NCI-H460 (cell line): ENCODE measurements at places on chromosomes 6 and 20.
A peak's percentile ranks its signal among the peaks of the same experiment; 100 is the strongest.

- no peak for DNase-seq
Measured at GRCh38 chr6:67160820-67161219, 1453.8 kb upstream of the EYS start.

DNA sequence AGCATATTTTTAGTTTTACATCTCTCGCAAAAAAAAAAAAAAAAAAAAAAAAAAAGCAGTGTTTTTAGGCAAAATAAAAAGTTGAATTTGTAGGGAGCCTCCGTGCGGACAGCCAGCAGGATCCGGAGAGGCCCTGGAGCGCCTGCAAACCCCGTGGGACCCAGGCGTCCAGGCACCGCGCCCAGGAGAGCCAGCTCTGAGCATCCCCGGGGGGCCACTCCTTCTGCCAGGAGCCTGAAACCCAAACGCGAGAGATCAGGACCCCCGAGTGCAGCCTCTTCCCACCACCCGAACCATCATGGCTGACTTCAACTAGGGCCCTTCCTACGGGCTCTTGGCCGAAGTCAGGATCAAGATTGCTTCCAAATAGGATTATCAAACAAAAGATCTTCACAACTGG, 54.1 kb upstream of the LY86 start:
- DNase-seq: no peak

GRCh38 chr20:56566621-56567020, 33.6 kb downstream of the FAM209B start:
- DNase-seq: no peak

DNA sequence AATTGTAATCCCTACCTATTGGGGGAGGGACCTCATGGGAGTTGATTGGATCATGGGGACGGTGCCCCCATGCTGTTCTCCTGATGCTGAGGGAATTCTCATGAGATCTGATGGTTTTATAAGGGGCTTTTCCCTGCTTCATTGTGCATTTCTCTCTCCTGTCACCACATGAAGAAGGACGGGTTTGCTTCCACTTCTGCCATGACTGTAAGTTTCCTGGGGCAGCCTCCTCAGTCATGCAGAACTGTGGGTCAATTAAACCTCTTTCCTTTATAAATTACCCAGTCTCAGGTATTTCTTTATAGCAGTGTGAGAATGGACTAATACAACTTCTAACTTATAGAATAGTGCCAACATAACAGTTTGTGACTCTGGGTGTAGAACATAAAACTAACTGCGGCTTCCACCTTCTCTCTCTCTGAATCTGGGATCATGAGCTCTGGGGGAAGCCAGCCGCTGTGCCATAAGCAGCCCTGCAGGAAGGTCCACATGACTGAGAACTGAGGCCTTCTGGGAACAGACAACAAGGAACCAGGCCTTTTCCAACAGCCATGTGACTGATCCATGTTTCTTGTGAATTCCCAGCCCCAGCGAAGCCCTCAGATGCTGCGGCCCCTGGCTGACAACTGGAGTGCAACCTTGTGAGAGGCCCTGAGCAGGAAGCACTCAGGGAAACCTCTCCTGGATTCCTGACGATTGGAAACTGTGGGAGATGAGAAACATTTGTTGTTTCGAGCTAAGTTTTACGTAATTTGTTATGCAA, 3.4 kb upstream of the HLA-A start:
- DNase-seq: no peak

- no peak for DNase-seq
Measured at GRCh38 chr6:32845384-32845884, 1.6 kb upstream of the PSMB8 start.

GRCh38 chr20:43563991-43564390, 5.2 kb downstream of the SGK2 start:
- DNase-seq: no peak

- no peak for DNase-seq
Measured at GRCh38 chr20:59364611-59365010, 64.2 kb downstream of the EDN3 start.

GRCh38 chr6:149140137-149140909, 177.2 kb upstream of the TAB2 start:
- no peak for DNase-seq

GRCh38 chr6:829656-830055, 136.7 kb upstream of the EXOC2 start:
- DNase-seq: no peak

DNA sequence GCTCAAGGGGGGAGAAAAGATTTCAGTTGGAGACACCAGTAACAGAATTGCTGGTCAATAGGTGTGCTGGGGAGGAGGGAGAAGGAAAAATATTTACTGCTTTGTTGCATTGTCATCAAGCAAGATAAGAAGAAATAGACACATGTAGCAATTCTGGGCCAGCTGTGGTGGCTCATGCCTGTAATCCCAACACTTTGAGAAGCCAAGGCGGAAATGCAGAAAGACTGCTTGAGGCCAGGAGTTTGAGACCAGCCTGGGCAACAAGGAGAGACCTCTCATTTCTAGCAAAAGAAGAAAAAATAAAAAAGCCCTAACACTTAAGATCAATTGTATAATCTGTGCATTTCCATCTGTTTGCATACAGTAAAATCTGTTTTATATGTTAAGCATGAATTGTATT, 126.6 kb downstream of the ZFP64 start:
- no peak for DNase-seq

- DNase-seq: no peak
Measured at GRCh38 chr6:21321076-21321475, 272.5 kb upstream of the SOX4 start.

DNA sequence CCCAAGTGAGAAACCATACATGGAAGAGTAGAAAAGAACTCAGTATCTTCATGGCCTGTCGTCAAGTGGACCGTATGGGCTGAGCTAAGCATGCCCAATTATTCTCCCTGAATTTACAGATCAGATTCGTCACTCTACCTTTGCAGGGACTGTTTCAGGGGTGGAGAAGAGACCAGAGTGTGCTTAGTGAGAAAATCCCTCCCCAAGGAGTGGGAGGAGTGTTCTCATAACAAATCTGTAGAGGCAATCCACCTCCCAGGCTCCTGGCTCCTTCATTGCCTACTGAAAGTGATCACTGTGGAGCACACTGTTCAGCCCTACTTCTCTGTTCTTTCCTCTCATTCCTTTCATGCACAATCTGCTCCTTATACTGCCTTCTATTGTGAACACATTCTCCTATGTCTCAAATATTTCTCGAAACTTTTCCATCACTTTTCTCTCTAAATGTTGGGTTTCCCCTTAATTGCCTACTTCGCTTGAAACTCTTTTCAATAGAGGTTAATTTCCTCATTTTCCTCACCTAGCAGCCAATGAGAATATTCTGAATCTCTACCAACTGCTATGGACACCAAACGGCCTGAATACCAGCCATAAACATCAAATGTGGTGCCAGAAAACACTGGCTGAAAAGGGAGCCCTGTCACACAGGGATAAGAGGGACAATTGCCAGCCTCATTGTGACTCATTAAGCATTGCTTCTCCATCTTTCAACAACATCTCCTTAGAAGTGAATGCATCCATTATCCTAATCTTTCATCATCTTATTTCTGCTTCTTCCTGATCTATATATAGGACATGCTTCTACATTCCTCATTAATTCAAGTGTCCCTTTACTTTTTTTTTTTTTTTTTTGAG, 398.3 kb downstream of the UTRN start:
- DNase-seq: no peak

DNA sequence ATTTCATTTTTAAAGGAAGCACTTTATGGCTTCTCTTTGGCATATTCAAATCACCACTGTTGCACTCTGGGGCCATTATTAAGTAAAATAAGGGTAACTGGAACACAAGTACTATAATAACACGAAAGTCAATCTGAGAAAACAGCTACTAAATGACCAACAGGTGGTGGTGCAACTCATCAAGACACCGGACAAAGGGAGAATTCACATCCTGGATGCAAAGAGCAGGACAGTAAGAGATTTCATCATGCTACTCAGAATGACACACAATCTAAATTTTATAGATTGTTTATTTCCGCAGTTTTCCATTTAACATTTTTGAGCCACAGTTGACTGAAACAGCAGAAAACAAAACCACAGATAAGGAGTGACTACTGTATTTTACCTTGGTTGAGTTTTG, 27.6 kb upstream of the LY86 start:
- DNase-seq: peak; percentile 23

GRCh38 chr6:103908898-103909297, 950.8 kb downstream of the HACE1 start:
- no peak for DNase-seq

GRCh38 chr6:127182501-127182900, 64.0 kb downstream of the RSPO3 start:
- DNase-seq: no peak

- DNase-seq: no peak
Measured at GRCh38 chr20:7933346-7933745, 6.9 kb downstream of the HAO1 start.

DNA sequence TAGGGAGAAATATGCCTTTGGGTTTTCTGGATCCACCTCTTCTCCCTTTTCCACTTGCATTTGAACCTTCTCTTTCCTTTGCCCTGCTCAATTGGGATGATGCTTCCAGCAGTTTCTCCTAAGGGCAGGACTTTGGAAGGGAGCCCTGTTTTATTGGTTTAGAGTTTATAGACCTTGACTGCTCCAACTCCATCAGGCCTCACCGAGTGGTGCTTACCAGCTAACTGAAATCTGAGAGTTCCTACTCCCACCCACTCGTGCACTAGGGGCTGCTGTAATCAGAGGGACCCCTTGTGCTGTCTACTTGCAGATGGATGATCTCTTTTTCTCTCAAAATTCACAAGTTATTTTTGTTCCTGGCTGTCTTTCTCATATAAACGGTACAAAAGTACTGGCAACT, 121.3 kb upstream of the SLC22A16 start:
- no peak for DNase-seq

DNA sequence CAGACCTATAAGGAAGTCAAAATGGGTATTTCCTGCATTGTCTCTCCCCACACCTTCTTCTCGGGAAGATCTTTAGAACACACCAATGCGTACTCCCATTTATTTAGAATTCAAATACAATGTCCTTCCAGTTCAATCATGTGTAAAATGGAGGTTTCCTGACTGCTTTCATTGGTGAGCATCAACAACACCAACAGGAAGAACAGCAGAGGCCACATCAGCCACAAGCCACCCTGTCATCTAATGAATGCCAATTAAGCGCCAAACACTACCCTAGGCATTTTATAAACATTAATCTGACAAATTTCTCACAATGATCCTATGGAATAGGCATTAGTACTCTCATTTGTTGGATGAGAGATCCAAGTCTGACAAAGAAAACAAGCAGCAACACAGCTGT, 68.4 kb upstream of the SMLR1 start:
- no peak for DNase-seq

GRCh38 chr6:139600343-139600742, 225.9 kb upstream of the CITED2 start:
- DNase-seq: no peak

DNA sequence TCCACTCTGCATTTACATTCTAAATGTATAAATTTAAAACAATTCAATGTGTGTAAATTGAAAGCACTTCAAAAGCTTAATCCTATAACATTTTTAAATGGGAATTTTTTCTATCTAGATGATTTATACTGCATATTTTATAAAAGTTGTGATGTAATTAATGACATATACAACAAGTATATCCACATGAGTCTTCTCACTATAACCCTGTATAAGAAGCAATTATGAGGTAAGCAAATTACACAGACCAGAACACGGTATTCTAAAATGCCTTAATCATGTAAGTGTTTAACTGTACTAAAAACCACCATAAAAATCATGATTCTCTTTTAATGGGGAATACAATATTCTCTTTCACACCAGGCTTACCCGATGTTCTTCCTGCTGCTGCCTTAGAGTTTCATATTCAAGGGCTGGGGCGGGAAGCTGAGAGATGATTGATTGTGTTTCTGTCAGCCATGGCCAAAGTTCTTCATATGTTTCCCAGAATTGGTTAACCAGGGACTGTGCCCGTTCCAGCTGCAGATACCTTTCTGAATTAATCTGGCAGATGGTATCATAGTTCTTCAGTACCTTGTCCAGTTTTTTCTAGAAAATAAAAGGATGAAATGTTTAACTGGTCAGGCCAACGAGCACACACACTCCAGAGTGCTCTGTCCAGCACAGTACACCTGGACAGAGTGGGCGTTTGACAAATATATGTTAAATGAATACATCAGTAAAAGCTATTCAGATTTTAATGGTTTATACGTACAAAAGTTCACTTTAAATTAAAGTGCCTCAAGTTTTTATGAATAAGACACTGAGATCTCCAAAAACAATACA, 127.4 kb downstream of the DST start:
- no peak for DNase-seq

GRCh38 chr20:37494796-37495195, 26.3 kb upstream of the NNAT start:
- no peak for DNase-seq

- DNase-seq: no peak
Measured at GRCh38 chr6:113953346-113953745, 17.6 kb downstream of the HDAC2 start.

DNA sequence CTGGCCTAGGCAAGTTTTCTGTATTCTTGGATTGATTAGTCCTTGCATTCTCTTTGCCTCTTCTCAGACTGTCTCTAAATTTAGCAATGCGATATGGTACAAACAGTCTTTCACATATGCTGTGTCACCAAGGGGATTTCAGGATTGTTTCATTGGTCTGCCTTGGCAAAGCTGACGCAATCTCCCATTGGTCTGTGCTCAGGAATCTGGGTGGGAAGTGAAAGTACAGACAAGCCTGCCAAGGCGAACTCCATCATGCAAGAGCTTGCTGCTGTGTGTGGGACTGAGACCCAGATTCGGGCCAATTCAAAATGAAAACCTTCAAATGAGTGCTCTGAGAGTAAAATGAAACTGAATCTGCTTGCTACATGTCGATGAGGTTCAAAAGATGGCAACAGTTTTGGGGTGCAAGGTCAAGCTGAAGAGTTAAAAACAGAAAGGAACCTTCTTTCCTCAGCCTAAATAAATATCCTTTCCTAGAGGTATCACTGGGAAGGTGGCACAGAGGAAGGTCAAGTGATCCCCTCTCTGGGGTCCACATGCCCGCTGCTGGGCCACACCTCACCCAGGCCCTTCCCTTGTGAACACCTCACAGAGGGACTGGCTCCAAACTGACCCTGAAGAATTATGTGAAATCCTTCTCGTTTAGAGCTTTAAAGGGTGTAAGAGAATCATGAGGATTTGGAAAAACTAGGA, 198.8 kb upstream of the PREP start:
- DNase-seq: peak; percentile 99
